Hepatocyte (in vitro differentiated cells): ENCODE measurements at places on chromosomes 3 and 15. TPM values are rescaled to one million over a fixed set of nuclear protein-coding genes. Genes with fewer than 3 reads are reported as not detected.

DNA sequence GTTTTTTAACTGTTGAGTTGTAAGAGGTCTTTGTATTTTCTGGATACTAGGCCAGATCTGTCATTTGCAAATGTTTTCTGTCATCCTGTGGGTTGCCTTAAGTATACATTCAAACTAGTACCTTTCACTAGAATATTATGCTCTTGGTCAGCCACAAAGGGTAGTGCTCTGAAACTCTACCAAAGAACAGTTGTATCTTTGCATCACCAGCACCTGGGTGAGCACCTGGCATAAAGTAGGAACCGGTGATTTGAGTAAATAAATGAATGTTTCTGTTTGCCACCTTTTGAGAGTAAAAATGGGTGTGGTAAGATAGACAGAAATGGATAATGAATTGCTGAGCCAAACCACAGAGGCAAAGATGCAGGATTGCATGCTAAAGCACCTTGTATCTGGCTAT lies 98.7 kb downstream of the SLCO3A1 start:
- DNase-seq = no peak
- no peaks in the 10 kb centered on the region for H3K36me3 ChIP-seq
- H3K27me3 ChIP-seq = no peaks in the 10 kb centered on the region
- H3K4me3 ChIP-seq = no peak overlapping the region

STAB1 gene
- 3.0 and 4.0 TPM in 2 replicates for polyA plus RNA-seq

GRCh38 chr3:178439504-178439903 lies 96.7 kb upstream of the KCNMB2 start:
- DNase-seq = peak; percentile 55
- H3K4me3 ChIP-seq = no peak overlapping the region
- no peaks in the 10 kb centered on the region for H3K27me3 ChIP-seq
- no peaks in the 10 kb centered on the region for H3K4me1 ChIP-seq

GRCh38 chr3:23711916-23712494 lies 93.8 kb upstream of the UBE2E1 start:
- DNase-seq = no peak
- no peak overlapping the region for H3K4me3 ChIP-seq
- H3K36me3 ChIP-seq = no peaks in the 10 kb centered on the region
- H3K27ac ChIP-seq = no peak overlapping the region
- no peaks in the 10 kb centered on the region for H3K27me3 ChIP-seq
- peaks cover 2% of the 10 kb centered on the region for H3K4me1 ChIP-seq

GRCh38 chr3:21654241-21654640 lies 96.8 kb downstream of the ZNF385D start:
- H3K4me3 ChIP-seq = no peak overlapping the region
- no peaks in the 10 kb centered on the region for H3K27me3 ChIP-seq
- H3K36me3 ChIP-seq = no peaks in the 10 kb centered on the region
- no peak overlapping the region for H3K27ac ChIP-seq

- H3K36me3 ChIP-seq = no peaks in the 10 kb centered on the region
- peaks cover 17% of the 10 kb centered on the region for H3K27me3 ChIP-seq
- DNase-seq = no peak
Observed at GRCh38 chr3:14595561-14595960, 55.4 kb upstream of the GRIP2 start.

EBLN2 gene
- polyA plus RNA-seq = 5.8 and 6.1 TPM in 2 replicates

DNA sequence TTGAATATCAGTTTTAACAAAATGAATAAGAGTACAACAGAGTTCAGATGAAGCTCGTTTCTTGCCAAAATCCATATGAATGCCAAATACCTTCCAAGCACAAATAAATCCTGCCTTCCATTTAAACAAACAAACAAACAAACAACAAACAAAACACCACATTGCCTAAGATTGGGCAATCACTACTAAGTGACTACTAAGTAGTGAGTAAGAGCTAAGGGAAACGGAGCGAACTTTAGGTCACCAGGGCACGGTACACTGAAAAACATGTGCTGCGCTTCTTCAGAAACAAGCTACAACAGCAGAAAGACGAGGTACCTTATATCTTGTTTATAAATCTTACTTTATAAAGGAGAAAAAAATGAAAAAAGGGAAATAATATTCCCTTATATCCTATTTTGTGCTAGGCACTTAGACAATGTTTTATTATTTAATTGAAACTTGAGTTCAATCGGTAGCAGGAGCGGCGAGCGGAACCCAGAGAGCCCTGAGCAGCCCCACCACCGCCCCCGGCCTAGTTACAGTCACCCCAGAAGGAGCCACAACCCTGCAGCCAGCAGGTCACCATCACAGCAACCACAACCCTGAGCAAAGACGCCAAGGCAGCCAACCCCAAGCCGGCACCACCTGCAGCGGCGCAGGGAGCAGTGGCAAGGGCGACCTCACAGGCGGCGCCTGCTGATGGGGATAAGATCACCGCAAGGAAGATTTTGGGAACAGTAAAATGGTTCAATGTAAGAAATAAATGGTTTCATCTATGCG lies 216.9 kb downstream of the ZBTB20 start:
- no peaks in the 10 kb centered on the region for H3K36me3 ChIP-seq
- no peak overlapping the region for H3K27ac ChIP-seq
- H3K4me3 ChIP-seq = no peak overlapping the region
- no peaks in the 10 kb centered on the region for H3K4me1 ChIP-seq

DNA sequence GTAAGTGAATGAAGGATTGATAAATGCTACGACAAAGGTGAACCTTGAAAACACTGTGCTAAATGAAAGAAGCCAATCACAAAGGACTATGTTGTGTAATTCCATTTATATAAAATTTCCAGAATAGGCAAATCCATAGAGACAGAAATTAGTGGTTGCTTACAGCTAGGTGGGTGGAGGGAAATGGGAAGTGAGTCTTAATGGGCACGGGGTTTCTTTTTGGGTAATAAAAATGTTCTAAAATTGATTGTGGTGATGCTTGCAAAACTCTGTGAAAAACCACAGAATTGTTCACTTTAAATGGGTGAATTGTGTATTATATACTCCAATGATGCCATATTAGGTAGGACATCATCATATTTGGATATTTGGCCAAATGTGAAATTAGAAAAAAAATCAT lies 20.9 kb upstream of the TEX9 start:
- no peak overlapping the region for H3K4me3 ChIP-seq
- no peak overlapping the region for H3K27ac ChIP-seq
- H3K4me1 ChIP-seq = no peaks in the 10 kb centered on the region
- DNase-seq = no peak
- H3K36me3 ChIP-seq = no peaks in the 10 kb centered on the region

- no peaks in the 10 kb centered on the region for H3K27me3 ChIP-seq
- no peak for DNase-seq
Observed at GRCh38 chr3:44899683-44900367, 25.4 kb downstream of the TGM4 start.

DNA sequence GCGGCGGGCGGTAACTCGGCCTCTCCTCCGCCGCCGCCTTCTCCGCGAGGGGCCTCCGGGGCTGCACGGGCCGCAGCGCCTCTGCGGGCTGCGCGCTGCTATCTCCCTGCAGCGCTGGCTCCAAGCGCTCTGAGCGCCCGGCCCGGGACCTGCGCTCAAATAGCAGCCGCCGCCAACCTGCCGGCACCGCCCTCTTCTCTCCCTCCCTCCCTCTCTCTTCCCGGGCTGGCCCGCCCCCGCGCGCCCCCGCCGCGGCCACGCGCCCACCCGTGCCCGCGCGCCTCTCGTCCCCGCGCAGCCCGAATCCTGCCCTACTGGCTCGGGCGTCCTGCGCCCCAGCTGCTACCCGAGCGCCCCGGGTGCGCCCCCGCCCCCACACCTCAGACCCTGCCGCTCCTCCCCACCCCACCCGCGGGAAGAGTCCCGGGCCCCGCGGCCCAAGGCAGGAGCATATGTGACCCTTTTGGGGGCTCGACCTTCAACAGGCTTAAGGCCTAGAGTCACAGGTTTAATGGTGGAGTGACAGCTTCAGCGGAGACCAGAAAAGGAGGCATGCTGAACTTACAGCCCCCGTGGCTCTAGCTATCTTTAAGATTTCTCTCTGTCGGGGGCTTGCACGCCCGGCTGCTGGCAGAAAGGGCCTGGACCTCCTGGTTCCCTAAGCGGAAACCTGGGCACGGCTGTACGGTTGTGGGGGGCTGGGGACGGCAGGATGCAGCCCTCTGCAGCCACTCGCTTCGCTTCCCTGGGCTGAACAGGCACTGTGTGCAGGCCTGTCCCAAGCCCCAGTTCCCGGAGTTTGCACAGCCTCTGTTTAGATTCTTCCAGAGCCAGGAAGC lies at the start of gene CACNA2D2:
Gene CACNA2D2, minus strand, starts transcription at position 131 of the 839 bp plus-strand sequence. CDS start 211 bp downstream, outside the sequence.
- peaks cover 7% of the 10 kb centered on the region for H3K4me1 ChIP-seq
- no peaks in the 10 kb centered on the region for H3K36me3 ChIP-seq
- peak within 1 kb of the TSS; percentile 27 for H3K27ac ChIP-seq
- DNase-seq = peak; percentile 80
- peak within 1 kb of the TSS; percentile 67 for H3K4me3 ChIP-seq

DNA sequence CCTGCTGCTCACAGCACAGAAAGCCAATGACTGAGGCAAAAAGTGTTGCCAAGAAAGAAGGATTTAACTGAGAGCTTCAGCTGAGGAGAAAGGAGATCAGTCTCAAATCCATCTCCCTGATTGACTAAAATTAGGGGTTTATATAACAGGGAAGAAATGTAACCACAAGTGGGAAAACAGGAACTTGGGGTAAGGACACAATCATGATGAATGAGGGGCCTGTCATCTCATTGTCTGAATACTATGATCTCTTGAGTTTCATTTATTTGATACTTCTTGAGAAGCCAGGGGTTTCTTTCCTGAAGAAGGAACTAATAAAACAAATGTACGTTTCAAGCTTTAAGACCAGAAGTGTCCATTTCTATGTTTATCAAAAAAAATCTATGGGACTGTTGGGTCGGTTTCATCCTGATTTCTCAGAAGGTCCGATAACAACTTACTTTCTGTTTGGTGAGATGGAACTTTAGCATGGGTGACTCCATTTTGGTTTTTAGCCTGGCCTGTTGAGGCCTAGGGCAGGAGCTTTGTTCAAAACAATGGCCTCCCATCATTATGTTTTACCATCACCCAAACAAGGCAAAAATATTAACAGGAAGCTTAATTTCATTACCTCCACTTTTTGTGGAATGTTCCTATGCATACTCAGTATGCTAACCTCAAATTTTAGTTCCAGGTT lies 76.6 kb upstream of the PIAS1 start:
- no peak for DNase-seq
- H3K4me3 ChIP-seq = no peak overlapping the region
- H3K27me3 ChIP-seq = no peaks in the 10 kb centered on the region
- H3K4me1 ChIP-seq = no peaks in the 10 kb centered on the region
- H3K36me3 ChIP-seq = no peaks in the 10 kb centered on the region

GRCh38 chr15:70182858-70183695 lies 85.4 kb upstream of the TLE3 start:
- peaks cover 4% of the 10 kb centered on the region for H3K4me1 ChIP-seq
- H3K27ac ChIP-seq = no peak overlapping the region
- no peak overlapping the region for H3K4me3 ChIP-seq

GRCh38 chr3:128351546-128351945 lies 115.1 kb downstream of the DNAJB8 start:
- H3K27me3 ChIP-seq = no peaks in the 10 kb centered on the region
- H3K36me3 ChIP-seq = no peaks in the 10 kb centered on the region
- no peak for DNase-seq
- H3K27ac ChIP-seq = no peak overlapping the region
- H3K4me3 ChIP-seq = no peak overlapping the region

CKMT1B gene
- 4.1 and 7.8 TPM in 2 replicates for polyA plus RNA-seq

DCBLD2 gene
- 12.9 and 16.8 TPM in 2 replicates for polyA plus RNA-seq

GRCh38 chr15:75842722-75843677 lies at the start of gene UBE2Q2:
Gene UBE2Q2, plus strand, starts transcription at chr15:75843447. Its CDS starts 220 bp downstream, at chr15:75843667.
- peak within 1 kb of the TSS; percentile 64 for H3K4me3 ChIP-seq
- peaks cover 30% of the 10 kb centered on the region for H3K4me1 ChIP-seq
- no peaks in the 10 kb centered on the region for H3K36me3 ChIP-seq
- DNase-seq = peak; percentile 88

- DNase-seq = peak; percentile 66
- peaks cover 5% of the 10 kb centered on the region for H3K4me1 ChIP-seq
- no peak overlapping the region for H3K4me3 ChIP-seq
- no peaks in the 10 kb centered on the region for H3K27me3 ChIP-seq
- H3K27ac ChIP-seq = no peak overlapping the region
Observed at GRCh38 chr3:184354121-184354728, 7.2 kb downstream of the CLCN2 start.

TM4SF1 gene
- 179 and 194 TPM in 2 replicates for polyA plus RNA-seq

DNA sequence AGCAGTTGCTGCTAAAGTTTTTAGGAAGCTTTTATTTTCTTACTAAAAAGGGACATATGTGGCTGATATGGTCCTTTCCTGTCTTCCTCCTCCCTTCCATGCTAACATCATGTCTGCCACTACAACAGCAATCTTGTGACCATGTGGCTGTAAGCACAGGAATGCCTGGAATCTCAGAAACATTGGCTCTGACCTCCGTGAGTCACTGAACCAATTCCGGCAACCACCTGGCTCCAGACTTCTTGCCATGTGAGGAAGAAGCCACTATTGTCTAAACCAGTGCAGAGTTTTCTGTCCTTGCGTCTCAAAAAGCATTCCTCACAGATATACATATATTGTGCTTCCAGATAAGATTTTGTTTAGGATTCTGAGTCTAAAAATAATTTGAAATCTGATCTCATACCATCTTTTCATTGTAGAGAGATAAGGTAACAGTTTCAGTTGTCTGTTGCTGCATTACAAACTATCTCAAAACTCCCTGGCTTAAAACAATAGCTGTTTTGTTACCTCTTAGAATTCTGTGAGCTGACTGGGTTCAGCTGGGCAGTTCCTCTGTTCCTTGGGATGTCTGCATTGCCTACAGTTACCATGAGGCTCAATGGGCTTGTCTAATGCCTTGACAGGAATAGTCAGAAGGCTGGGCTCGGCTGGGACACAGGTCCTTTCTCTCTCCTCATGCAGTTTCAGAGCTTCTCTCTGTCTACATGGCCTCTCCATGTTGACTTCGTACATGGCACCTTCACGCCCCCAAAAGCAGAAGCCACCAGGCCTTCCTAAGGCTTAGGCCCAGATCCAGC lies 77.3 kb upstream of the MAGI1 start:
- H3K36me3 ChIP-seq = no peaks in the 10 kb centered on the region
- peaks cover 6% of the 10 kb centered on the region for H3K4me1 ChIP-seq
- H3K4me3 ChIP-seq = no peak overlapping the region
- H3K27me3 ChIP-seq = no peaks in the 10 kb centered on the region

GRCh38 chr15:61832223-61832622 lies 228.0 kb downstream of the VPS13C start:
- H3K4me1 ChIP-seq = no peaks in the 10 kb centered on the region
- DNase-seq = no peak
- H3K36me3 ChIP-seq = no peaks in the 10 kb centered on the region

DNA sequence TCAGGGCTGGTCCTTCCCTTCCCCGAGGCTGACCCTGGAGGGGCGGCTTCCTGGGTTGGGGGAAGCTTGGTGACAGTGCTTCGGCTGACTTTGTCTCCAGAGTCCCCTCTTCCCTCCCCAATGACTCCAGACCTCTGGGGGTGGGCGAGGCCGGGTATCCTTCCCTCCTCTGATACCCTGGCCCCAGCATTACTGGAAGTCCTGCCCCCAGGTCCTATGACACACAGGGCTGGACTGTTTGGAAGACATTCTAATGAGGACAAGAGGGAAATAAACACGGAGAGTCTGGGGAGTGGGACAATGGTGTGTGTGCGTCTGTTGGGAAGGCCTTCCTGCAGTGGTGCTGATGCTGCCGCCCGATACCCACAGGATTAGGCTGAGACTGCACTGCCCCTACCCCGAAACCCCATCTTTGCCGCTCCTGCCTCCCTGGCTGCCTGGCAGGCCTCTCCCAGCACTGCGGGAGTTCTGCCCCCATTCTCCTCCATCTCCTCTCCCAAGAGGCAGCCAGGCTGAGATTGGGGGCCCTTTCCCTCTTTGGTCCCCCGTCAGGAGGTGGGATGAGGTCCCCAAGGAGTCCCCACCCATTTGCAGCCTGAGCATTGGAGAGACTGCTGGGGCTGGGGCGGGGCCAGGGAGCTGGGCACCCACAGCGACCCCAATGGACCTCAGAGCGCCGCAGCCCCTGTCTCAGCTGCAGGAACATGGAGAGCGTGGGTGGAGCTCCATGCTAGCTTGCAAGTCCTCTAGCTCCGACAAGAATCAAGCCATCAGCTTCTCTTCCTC lies 29.7 kb upstream of the FBLN2 start:
- H3K4me3 ChIP-seq = no peak overlapping the region
- no peak for DNase-seq
- peaks cover under 1% of the 10 kb centered on the region for H3K4me1 ChIP-seq
- H3K27me3 ChIP-seq = no peaks in the 10 kb centered on the region
